ENCODE measurements at places on chromosomes 12 and 14.

- peak; percentile 87 for DNase-seq
Observed at GRCh38 chr12:15253990-15254389, 32.8 kb upstream of the RERG start.

DNA sequence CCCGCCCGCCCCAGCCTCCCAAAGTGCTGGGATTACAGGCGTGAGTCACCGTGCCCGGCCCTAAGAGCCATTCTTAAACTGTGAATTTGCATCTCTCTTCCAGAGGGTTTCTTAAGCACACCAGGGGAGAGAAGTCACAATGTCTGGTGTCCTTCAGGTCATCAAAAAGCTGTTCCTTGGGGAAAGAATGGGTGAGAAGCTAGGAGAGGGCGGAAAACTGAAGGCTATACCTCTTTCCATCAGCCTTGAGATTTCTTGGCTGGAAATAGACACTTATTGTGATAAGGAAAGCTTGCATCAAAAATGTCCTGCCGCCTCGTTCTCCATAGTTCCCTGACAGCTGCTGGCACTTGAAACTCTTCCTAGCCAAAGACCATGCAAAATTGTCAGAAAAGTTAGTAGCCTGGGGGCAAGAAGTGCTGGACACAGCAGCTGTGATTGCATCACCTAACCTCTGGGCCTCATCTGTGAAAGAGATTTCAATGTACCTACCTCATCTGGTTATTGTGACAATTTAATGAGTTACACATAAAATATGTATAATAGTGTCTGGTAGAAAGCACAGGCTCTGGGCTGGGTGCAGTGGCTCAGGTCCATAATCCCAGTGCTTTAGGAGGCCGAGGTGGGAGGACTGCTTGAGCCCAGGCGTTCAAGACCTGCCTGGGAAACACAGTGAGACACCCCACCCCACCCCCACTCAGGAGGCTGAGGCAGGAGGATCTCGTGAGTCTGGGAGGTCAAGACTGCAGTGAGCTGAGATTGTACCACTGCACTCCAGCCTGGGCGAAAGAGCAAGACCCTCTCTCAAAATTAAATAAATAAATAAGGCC, 9.7 kb upstream of the UBC start:
- peak; percentile 83 for DNase-seq

GRCh38 chr14:87996291-87996592, 3.3 kb upstream of the GALC start:
- DNase-seq: no peak

GRCh38 chr12:123529686-123530085, 3.8 kb downstream of the RILPL1 start:
- DNase-seq: no peak

- peak; percentile 84 for DNase-seq
Observed at GRCh38 chr14:92951912-92952471, 29.0 kb downstream of the CHGA start.

DNA sequence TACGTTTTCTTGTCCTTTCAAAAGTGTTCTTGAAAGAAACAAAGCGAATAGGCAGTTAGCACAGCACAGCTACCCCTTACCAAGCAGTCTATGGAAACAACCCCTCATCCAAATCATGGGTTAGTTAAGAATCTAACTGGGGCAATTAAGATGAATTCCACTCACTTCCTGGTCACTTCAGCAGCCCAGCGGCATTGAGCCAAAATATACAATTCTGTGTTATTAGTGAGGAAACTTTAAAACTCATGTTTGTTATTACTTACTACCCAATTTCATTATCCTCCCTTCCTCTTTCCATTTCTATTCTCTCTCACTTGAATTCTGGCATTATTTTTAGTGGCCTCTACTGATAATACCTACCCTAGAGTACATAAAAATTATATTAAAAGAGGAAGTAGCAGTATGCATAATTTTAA, 121.4 kb downstream of the PPHLN1 start:
- DNase-seq: no peak

DNA sequence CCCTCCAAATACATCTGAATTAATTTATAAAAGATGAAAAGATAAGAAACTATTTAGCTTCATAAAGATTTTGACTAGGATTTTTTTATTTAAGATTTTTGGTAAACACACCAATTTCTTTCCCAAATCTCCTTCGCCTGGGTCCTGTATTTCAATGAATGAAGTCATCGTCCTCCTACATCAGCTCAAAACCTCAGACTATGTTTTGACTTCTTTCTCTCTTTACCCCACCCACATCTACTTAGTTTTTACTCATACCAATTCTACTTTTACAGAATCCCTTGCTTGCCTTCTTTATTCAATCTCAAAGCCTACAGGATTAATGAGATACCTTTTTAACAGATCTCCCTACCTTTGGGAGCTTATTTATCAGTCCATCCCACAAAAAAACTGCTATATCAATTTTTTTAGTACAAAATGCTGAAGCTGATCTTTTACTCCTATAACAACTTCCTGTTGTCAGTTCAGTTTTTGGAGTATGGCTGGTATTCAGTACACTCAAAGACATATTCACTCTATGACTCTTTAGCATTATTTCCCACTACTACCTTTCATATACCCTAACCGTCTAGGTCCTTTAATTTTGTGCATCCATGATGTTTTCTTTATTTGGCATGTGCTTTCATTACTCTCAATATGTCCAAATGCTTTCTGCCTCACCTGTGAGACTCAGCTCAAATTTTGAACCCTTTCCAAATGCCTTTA, 18.7 kb upstream of the CCDC91 start:
- no peak for DNase-seq

GRCh38 chr12:72146495-72146894, 125.7 kb upstream of the TRHDE start:
- no peak for DNase-seq

- no peak for DNase-seq
Observed at GRCh38 chr14:89444044-89444443, 27.0 kb upstream of the FOXN3 start.

DNA sequence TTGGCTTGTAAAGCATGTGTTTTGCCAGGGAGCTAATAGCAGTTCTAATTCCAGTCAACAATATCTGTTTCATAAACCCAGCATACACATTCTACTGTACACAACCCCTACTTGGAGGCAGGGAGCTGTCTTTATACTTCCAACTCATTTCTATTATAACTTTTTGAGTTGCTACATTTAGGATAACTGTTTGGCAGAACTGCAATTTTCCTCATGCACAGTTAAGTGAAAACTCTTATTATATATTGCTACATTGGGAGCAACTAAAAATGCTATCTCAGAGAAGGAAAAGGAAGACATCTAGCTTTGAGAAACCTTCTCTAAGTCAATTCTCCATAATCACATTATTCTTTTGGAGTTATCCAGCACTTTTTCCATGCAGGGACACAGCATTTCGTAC, 480.2 kb downstream of the RPS29 start:
- DNase-seq: no peak

- DNase-seq: no peak
Observed at GRCh38 chr12:647385-648085, 15.7 kb downstream of the NINJ2 start.

DNA sequence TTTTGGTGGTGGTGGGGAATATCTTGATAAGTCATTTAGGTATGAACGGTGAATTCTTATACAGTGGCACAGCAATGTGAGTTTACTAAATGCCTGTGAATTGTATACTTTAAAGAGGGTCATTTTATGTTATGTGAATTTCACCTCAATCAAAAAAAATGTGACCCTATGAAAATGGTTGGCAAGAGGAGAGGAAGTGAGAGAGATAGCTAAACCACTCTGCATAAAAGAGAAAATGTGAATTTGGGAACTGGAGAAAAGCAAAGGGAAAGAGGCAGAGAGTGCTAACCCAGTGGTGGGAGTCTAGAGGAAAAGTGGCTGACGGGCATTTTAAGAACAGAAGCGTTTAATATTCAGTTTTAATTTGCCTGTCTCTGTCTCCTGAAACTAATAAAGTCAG, 93.8 kb downstream of the SLC38A6 start:
- no peak for DNase-seq

DNA sequence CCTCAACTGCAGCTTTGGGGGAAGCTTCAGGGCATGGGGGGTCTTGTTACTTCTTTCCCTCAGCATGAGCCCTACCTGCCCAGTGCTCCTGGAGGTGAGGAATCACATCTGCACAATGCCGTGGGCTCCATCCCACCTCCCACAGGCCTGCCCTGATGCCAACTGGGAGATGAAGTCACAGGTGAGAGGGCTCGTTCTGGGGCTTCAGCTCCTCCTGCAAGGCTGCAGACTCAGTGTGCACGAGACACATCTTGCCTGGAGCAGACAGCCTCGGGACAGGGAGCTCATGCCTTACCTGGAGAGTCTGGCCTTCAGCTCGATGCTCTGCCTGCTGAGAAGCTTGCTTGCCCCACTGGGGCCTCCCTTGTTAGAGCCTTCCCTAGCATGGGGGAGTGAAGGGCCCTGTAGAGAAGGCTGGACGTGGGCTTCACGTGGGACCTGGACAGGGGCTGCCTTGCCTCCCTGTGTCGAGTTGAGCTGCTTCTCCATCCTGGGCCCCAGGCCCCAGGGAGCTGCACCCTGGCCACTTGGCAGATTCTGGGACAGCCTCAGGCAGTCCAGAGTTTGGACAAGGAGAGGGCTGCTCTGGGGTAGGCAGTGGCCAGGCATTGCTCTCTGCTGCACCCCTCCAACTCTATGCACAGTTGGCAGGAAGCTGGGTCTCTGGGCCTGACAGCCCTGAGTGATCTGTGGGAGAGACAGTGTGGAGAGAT, 171.4 kb downstream of the KIF26A start:
- no peak for DNase-seq

- DNase-seq: no peak
Observed at GRCh38 chr14:101171650-101172049, 268.1 kb upstream of the RTL1 start.

DNA sequence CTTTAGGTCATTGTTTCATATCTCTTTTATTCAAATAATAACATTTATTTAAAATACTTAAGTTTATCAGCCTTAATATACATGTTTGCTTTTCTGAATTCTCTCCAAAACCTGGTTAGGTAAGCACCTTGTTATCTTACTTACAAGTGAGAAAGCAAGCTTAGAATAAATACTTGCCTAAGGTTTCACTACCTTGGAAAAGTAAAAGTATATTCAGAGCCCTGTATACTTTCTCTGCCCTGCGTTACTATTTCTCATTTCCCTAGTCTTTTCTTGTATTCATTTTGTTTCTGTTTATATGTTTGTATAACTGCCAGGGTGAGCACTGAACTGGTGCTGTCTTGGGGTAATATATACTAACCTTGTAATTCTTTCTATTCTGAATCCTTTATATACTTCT, 21.5 kb downstream of the METAP2 start:
- DNase-seq: no peak

- DNase-seq: peak; percentile 46
Observed at GRCh38 chr14:32457213-32457920, 128.3 kb downstream of the AKAP6 start.

DNA sequence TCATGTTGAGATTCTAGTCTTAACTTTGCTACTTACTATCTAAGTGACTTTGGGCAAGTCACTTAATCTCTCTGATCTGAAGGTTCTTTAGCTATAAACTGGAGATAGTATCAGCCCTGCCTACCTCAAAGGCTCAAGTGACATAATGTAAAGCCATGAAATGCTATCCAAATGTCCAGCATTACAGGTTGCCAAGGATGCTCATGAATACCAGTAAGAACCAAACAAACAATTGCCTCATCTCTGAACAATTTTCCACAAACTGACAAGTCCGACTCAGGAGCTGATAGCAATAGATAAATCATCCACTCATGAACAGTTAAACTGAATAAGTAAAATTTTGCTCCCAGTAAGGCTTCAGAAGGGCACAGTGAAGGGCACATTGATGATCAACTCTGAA, 51.5 kb downstream of the LMNTD1 start:
- DNase-seq: no peak

- DNase-seq: no peak
Observed at GRCh38 chr12:105352052-105352451, 21.6 kb downstream of the C12orf75 start.

DNA sequence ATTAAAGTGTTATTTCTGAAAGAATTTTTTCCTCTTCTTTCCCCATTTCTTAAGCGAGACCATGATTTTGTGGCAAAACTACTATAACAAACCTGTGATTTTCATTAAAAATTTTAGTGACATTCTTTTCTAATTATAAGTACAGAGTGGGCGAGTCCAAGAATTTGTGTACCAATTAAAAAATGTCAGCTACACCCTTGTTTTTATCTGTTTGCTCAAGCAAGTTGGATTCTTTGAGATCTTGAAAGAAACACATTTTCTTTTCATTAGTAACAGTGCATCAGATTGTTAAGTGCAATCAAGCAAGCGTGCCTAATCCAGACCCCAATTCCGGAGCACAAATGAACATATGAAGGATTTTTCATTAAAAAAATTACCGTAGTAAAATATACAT, 338.8 kb upstream of the DDHD1 start:
- DNase-seq: no peak

Data from ELF-1 (cell line).